ENCODE measurements at places on chromosomes 3 and 15.

DNA sequence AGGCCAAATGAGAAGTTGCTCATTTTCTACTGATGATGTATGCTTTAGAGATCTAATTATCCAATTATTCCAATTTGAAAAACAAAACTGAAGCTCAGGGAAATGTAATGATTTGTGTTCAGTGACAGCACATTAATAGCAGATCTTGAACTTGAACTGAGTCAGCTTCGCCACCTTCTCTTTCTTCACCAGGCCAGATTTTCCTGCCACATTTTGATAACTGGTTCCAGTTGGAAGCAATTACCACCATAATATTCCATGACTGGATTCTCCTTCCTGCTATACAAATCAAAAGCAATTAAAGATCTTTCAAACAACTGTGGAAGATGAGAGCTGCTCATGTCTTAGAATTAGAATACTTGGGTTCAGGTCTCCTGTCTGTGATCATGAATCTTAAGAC lies 334.1 kb downstream of the RBMS3 start:
- DNase-seq: no peak

GRCh38 chr3:13834258-13835035 lies 45.4 kb downstream of the WNT7A start:
- no peak for DNase-seq

DNA sequence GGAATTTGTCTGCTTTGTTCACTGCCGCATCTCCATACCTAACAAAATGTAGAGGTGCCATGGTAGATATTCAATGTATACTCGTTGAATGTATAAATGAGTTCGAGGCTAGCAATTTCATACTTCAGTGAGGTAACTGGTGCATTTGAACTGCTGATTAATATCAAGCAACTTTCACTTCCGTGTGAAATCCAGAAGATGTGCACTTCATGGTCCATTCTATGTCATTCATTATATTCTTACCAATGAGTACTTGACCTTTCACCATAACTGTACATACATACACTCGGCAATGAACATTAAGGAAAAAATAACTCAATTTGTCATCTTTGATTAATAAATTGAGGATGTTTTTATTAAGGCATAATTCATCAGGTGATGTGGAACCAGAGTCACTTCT lies 598.5 kb downstream of the ZNF385D start:
- no peak for DNase-seq

DNA sequence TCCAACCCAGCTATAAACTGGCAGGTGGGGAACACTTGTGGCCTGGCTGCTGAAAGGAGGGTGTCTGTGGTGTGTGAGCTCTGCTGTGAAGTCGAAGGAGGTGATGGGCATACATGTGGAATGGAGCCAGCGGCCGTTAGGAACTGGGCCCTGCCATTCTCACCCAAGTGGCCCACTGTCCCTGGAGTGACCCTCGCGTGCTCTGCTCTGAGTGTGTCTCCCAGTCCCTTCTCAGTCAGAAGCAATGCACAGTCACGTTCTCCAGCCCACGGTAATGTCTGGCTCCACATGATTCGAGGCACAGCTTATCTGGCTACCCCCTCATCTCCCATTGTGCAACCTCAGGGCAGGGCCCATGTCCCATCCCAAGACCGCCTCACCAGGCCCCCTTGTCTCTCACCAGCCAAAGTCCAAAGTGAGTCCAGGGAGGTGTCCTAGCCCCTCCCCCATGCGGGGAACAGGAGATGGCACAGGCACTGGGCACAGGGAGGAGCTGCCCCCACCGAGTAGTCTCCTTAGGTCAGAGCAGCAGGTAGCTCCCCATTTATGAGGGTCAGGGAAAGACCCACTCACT lies 62.9 kb downstream of the ZNF445 start:
- no peak for DNase-seq

DNA sequence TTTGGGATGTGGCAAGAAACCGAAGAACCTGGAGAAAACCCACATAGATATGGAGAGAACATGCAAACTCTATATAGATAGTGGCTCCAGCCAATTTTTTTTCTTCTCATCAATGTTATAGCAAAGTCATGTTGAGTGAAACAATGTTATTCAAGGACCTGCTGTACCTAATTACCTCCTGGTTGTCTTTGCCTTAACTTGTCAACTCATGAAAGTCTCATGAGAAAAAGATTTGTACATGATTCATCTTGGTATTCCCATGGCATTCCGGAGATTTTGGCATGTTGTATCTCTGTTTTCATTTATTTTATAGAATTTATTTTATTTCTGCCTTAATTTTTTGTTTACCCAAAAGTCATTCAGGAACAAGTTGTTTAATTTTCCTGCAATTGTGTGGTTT lies 303.8 kb upstream of the CDIN1 start:
- no peak for DNase-seq

- peak; percentile 5 for DNase-seq
Observed at GRCh38 chr15:39287322-39288195, 293.3 kb upstream of the THBS1 start.

- no peak for DNase-seq
Observed at GRCh38 chr15:40190591-40190990, 29.7 kb downstream of the BUB1B start.

DNA sequence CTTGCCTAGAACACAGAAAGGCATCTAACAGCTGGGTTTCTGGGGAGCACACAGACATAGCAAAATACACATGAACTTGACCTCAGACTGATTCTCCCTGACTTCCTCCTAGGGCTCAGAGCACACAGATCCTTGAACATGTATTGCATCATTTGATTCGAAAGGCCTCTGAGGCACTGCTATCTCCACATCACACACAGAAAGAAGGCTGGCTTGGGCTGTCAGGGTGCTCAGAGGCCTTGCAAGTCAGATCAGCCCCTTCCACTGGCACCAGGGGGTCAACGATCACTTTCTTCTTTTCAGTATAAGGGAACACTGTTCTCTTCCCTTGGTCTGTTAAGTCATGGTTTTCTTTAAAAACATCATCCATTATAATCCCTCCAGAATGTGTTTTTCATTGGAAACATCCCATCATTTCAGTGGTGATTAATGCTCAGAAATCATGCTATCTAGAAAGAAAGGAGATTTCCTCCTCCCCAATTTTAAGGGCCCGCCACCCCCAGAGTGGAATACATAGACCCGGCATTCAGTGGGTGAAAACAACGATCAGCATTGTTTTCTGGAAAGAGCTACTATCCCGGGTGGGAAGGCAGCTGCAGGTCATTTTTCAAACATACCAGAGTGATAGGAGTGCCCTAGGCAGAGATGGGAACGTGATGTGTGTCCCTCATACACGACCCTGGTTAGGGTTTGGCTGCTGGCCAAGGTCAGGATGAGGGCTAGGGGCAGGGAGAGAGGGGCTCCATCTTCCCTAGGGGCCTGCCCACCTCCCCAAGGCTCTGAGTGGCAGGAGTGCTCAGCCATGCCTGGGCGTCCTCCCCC lies 253.3 kb upstream of the LYSMD4 start:
- no peak for DNase-seq

DNA sequence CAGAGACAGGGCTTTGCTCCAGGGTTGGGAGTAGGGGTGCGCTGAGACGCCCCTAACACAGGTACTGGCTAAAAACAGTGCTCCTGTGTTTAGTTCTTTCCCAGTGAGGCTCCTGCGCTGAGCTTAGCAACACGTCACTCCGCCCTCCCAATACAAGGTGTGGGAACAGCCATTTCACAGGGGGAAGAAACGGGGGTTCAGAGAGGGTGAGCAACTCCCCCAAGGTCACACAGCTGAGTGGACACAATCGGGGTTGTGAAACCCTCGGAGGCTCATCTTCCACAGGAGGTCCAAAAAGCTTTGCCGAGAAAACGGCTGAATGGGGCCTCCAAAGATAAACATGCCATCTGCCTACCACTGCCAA lies 628 bp downstream of the PRRT3 start:
- DNase-seq: no peak

- DNase-seq: peak; percentile 85
Observed at GRCh38 chr15:67188551-67189218, 65.8 kb downstream of the AAGAB start.

DNA sequence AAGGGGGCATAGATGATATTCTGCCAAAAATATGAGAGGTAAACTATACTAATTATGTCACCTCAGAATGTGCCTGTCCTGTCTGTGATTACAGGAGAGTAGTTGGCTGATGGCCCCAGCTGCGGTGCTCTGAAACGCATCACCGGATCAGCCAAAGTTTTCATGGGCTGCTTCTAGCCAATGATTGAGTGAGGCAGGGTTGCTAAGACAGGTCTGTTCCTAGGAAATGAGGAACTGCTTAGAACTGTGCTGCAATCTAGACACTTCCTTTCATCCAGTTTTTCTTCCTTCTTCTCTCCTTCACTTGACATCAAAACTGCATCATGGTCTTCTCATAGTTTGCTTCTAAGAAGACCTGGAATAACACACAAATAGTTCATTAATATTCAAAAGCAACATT lies 124.0 kb downstream of the KCNH8 start:
- no peak for DNase-seq

- DNase-seq: peak; percentile 90
Observed at GRCh38 chr3:186746008-186746407, 28.8 kb downstream of the KNG1 start.

GRCh38 chr3:17755836-17756235 lies 13.4 kb upstream of the TBC1D5 start:
- no peak for DNase-seq

DNA sequence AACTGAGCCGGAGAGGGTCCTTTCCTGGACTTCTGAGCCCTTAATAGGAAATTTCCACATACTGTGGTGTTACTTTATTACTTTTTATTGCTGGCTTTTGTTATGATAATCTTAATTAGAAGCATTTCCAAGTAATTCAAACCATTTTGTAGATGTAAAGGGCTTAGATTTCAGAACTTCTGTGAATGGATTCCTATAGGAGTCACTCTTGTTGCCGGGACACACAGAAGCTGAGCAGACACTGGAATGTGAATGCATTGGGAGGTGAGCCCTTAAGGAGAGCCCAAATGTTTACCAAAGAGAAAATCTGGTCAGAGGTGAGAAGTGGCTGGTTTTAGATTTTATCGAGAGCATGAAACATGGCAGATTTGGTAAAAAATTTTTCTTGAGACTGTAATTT lies 87.4 kb downstream of the FNDC3B start:
- no peak for DNase-seq

- no peak for DNase-seq
Observed at GRCh38 chr3:56137415-56137814, 330.9 kb downstream of the ERC2 start.

DNA sequence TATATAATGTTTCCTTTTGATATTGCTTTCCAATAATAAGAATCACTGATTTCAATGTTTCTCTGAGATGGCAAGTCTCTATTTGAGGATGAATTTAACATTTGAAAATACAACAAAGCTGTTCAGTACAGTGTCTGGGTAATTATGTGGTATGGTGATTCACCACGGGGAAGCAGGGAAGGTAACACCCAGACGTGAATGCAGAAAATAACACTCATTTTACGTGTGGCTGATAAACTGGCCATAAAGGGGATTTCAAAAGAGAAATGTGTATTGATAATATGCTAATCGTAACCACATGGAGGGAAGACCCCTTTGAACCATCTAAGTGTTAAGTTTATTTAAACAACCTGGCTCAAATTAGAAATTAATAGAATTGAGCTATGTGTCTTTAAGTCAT lies 344.6 kb downstream of the GRM7 start:
- no peak for DNase-seq

DNA sequence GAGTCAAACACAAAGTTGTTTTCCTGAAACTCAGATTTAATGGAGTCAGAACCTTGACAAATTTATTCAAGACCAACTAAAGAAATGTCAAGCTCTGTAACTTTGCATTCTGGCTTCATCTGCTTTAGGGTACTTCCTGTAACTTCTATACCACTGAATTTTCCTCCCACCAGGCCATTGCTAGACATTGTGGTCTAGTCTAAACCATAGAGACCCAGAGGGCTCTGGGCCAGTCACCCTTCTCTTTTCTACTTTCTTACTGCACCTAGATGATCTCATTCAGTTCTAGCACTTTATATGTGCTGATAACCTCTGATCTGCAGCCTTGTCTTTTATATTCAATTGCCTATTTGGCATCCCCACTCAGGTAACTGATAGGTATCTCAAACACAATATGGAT lies 2.8 kb upstream of the OR5K1 start:
- DNase-seq: no peak

DNA sequence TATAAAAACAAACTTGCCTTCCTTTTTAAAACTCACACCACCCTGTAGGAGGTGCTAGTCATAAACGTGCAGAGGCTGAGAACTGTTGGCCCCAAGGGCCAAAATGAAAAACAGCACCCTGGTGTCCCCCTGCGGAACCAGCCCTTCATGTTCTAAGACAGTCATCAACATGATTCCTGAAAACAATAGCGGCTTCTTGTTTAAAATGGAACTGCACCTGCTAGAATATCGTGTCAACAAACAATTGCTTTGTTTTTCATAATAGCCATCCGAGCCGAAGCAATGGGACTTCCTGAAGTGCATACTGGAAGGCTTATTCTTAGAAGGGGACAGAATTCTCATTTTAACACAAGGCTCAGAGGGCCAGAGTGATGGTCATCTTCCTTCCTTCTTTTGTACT lies 43.7 kb downstream of the MECOM start:
- DNase-seq: no peak

- no peak for DNase-seq
Observed at GRCh38 chr3:156180077-156180476, 59.7 kb downstream of the KCNAB1 start.

DNA sequence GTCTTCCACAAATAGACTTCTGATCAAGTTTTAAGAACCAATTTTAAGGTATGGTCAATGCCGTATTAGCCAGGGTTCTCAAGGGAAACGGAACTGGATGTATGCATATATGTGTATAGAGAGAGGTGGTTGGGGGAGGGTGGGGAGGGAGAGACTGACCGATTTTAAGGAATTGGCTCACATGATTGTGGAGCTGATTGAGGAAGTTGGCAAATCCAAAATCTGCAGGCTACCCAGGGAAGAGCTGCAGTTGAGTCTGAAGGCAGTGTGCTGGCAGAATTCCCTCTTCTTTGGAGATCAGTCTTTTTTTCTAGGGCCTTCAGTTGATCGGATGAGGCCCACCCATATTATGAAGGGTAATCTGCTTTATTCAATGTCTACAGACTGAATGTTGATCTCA lies 40.8 kb upstream of the SPRED1 start:
- DNase-seq: no peak

DNA sequence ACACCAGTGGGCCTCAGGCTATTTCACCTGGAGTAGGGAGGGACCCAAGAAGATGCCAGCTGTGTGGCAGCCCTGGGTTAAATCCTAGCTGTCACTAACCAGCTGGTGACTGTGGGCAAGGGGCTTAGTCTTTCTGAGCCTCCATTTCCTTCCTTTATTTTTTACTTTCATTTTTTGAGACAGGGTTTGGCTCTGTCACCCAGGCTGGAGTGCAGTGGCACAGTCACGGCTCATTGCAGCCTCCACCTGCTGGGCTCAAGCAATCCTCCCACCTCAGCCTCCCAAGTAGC lies 108.0 kb upstream of the SMAD3 start:
- DNase-seq: no peak

- no peak for DNase-seq
Observed at GRCh38 chr15:69089258-69089657, 71.2 kb upstream of the GLCE start.

Measured in A673 (cell line).